HuH-7.5 (cell line): ENCODE measurements at places on chromosomes 3 and 15.
A peak's percentile ranks its signal among the peaks of the same experiment; 100 is the strongest.

DNA sequence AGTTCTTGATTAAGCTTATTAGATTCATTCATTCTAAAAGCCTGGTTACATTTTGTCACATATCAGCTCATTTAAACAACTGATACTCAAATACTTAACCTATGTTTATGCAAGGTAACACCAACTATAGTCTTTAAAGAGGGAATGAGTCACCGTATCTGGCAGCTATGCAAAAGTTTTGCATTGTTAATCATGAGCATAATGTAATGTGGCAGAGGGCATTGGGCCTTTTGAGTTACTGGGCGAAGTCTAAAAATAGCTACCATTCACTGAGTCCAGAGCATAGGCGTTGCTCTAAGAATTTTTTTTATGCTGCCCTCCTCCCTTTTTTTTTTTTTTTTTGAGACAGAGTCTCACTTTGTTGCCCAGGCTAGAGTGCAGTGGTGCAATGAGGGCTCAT, 277.7 kb upstream of the ZNF717 start:
- no peak for DNase-seq

DNA sequence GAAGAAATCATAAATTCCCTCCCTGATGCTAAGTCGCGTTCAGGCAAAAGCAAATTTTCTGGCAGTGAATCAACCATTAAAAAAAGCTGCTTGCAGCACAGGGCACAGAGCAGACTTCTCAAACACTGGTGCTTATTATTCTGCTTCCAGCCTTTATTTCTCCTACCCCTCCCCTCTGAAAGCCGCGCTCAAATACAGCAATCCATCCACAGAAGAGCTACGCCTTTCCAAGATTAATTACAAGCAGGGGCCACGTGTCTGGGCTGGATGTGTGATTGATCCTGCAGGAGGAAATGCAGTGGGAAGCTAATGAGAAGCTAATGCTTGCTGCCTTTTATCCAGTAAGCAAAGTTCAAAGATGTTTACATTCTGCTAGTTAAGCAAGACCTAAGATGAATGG, 134.9 kb upstream of the TOPAZ1 start:
- DNase-seq, result no peak

GRCh38 chr3:192482809-192483208, 244.5 kb downstream of the FGF12 start:
- no peak for DNase-seq

GRCh38 chr15:59152694-59153450, 47.9 kb downstream of the CCNB2 start:
- no peak for DNase-seq

- DNase-seq, result no peak
Measured at GRCh38 chr15:31461375-31461774, 134.7 kb downstream of the KLF13 start.

GRCh38 chr15:35290301-35290721, 205.2 kb upstream of the NANOGP8 start:
- DNase-seq, result no peak

DNA sequence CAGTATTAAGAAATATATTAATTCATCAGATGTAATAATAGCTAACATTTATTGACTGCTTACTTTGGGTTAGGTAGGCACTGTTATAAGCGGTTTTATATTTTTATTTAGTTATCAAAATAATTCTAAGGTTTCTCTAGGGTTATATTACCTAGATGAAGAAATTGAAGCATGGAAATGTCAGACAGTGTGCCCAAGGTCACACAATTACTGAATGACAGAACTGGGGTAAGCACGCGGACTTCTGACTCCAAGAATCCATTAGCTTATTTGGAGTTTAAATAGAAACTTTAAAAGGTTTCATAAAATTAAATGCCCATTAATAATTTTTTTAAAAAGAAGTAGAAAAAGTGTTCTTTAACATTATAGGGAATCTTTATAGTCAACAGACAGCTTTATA, 74.3 kb downstream of the CALML4 start:
- no peak for DNase-seq

DNA sequence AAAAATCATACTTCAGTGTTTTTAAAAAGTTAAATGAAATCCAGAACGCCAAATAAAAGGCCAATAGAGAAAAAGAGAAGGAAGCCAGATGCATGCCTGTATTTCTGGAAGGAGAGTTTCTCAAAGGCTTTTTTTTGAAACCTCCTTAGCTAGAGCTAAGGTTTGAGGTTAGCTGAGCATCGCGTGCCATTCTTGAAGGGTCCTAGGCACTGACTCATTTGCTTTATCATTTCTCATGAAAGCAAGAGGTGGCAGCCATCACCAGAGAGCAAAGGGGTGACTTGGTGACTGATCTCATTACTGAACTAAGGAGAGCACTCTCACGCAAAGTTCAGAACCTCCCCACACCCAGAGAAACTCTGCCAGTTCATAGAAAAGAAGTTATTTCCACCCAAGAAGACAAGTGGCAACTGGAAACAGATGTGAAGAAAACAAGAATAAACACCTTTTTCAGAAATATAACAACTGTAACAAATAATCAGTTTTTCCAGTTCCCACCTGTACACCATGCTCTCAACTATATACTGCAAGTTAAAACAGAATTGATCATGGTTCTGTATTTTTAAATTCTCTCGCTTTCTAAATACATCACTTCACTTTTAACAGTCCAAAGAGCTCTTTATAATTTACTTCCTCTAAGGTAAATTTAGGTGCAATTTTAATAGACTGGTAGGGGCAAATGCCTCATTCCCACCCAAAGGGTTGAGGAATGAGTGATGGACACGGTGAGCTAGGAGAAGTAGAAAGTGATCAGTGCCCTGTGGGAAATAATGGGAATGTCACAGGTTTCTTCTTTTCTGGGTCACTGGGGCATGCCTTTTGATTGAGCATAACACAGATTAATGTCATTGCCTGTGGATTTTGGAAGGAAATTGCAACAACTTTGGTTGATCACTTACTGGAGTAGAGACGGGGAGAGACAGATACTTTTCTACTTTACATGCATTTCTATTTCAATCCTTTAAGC, 24.7 kb downstream of the GPR15 start:
- DNase-seq, result no peak

- no peak for DNase-seq
Measured at GRCh38 chr3:44865272-44866035, 3.7 kb downstream of the TMEM42 start.

GRCh38 chr3:24764236-24764915, 269.7 kb upstream of the THRB start:
- DNase-seq, result no peak

- no peak for DNase-seq
Measured at GRCh38 chr15:64647367-64647766, 128.0 kb downstream of the RBPMS2 start.

DNA sequence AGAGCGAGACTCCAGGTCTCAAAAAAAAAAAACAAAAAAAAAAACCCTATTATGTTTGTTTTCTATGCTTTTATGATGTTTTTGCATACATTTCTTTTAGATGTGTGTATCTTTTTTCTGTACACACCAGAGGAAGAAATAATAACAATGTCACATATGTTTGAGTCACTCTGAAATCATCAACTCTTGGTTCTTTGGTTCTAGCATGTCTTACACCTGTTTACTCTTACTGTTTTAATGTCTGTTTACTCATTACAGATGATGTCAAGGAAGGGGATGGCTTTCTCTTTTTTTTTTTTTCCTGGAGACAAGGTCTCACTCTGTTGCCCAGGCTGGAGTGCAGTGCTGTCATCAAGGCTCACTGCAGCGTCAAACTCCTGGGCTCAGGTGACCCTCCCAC, 24.1 kb downstream of the RHOA start:
- no peak for DNase-seq

DNA sequence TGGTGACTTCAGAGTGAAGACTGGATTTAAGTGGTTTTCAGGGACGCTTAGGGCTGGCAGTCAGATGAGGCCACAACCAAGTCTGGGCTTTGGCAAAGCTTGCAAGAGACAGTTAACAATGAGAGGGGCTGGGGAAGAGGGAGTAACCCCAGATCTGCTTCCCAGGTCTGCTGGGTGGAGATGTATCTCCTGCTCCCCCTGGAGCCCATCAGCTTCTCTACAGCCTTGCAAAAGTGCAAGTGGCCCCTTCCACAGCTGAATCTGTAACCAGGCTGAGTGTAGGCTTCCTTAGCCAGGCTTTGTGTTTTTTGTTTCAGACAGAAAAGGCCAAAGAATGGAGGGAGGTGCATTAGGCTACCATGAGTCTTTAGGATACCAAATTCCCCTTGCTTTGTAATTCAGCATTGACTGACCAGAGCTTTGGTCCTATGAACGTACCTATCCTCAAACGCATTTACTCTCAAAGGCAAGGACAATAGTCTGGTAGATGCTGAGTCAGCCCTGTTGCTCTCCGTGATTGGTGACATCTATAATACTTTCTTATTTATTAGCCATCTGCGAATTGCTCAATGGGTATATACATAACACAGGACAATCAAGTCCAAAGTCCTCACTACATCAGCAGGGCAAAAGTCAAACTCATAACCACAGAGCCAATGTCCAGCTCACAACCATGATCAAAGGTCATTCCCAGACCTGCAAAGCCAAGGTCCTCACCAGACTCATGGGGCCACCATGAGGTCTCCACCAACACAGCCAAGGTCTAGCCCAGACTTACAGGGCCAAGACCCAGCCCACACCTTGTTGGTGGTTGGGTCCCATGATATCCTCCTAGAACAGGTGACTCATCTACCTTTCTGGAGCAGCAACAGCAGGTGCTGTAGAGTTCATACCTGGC, 17.1 kb downstream of the CCDC13 start:
- DNase-seq, result peak; percentile 52

DNA sequence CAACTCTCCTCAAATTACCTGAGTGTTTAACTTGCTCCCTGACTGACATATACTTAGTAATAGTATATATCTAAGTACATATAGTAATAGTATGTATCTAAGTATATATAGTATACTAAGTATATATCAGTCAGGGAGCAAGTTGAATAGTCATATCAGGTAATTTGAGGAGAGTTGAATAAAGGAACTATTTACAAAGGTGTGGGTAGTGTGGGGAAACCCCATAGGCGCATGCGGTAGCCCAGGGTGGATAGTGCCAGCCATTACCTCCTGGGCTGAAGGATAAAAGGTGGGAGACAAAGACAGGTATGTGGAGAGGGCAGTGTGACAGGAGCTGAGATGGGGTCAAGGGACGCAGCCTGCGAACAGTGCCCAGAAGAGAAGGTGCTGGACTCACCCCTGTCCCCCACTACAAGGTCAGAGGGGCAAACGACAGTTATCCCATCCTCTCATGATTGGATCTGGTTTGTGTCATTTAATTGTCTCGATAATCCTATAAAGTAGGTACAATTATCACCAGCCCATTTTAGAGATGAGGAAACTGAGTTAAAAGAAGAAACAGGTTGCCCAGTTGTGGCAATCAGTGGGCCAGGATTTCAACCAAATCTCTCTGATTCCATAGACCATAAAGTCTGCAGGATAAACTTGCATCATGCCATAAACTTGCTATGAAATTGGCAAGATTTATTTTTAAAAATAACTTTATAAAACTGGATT, 34.1 kb upstream of the TPM1 start:
- no peak for DNase-seq

DNA sequence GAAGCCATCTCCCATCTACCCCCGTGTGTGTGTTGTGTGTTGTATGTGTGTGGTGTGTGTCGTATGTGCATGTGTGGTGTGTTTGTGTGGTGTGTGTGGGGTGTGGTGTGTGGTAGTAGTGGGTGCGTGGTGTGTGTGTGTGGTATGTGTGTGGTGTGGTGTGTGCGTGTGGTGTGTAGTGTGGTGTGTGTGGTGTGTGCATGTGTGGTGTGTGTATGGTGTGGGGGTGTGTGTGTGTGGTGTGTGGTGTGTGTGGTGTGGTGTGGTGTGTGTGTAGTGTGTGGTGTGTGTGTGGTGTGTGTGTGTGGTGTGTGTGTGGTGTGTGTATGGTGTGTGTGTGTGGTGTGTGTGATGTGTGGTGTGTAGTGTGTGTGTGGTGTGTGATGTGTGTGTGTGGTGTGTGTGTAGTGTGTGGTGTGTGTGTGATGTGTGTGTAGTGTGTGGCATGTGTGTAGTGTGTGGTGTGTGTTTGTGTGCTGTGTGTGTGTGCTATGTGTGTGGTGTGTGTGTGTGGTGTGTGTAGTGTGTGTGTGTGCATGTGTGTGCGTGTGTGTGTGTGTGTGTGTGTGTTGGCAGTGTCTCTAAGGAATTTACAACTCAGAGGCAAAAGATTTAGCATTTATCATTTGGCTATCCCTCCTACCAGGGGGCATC, 156.3 kb upstream of the TMEM108 start:
- DNase-seq, result no peak

GRCh38 chr3:30294241-30294667, 312.1 kb upstream of the TGFBR2 start:
- DNase-seq, result no peak

- DNase-seq, result no peak
Measured at GRCh38 chr3:25462495-25462894, 34.4 kb downstream of the RARB start.

GRCh38 chr3:169659820-169660674, 3.5 kb downstream of the MECOM start:
- DNase-seq, result no peak

- DNase-seq, result no peak
Measured at GRCh38 chr15:71612397-71612722, 198.0 kb upstream of the NR2E3 start.

DNA sequence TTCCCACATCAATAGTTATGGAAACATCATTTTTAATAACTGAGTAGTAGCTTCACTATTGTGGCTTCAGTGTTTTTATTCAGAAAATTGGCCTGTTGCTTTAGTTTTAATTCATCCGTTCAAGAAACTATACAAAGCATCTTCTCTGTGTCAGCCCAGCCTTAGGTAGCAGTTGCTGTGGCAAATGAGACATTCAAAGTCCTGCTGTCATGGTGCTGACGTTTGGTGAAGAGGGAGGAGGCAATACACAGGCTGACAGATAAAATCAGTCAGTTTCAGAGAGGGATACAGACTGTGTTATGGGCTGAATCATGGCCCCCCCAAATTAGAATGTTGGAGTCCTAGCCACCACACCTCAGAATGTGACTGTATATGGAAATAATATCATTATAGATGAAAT, 56.5 kb downstream of the SLC7A14 start:
- no peak for DNase-seq

GRCh38 chr3:28699283-28699682, 350.7 kb upstream of the AZI2 start:
- DNase-seq, result no peak

DNA sequence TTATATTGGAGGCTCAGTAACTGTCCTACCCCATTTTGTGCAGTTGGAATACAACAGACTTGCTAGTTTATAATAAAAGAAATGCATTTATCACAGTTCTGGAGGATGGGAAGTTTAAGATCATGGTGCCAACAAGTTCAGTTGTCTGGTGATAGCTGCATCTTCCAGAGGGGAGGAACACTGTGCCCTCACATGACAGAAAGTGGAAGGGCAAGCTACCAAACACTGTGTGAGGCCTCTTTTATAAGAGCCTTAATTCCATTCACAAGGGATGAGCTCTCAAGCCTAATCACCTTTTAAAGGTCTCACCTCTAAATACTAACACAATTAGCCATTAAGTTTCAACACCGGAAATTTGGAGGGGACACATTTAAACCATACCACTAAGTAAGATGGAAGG, 1073.9 kb downstream of the PLOD2 start:
- DNase-seq, result no peak

DNA sequence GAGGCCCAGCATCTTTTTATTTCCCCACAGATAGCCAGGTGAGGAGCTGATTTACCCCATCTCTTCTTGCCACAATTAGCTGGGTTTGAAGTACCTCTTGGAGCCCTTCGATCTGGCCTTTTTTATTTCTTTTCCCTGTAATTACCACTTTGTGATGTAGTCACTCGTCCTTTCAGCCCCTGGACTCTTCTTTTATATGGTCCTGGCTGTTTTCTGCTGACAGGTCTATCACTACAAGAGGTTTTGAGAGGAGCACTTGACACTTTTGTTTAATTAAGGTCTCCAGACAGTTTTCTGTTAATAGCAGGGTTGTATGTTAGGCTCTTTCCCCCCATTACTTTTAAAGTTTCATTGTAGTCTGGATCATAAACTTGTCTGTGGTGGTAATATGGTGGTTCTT, 11.8 kb downstream of the ATXN7 start:
- no peak for DNase-seq
